ENCODE measurements at places on chromosomes 2 and 18.

DNA sequence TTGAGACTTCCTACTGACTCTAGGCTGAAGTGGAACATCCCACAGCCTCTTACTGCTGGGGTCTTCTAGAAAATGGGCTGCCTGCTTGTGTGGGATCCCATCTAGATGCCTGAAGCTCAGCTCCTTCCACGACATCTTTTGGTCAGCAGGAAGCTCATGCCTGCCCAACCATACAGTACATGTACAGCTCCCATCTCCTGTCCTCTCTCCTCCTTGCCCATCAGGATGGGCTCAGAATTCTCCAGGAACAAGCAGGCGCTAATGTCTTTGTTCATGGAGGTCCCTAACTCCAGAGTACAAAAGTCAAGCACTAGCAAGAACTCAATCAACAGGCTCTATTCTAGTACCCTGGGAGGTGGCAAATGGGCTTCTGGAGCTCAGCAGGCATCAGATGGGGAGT is 31.7 kb upstream of the GPR17 start:
- DNase-seq: no peak

DNA sequence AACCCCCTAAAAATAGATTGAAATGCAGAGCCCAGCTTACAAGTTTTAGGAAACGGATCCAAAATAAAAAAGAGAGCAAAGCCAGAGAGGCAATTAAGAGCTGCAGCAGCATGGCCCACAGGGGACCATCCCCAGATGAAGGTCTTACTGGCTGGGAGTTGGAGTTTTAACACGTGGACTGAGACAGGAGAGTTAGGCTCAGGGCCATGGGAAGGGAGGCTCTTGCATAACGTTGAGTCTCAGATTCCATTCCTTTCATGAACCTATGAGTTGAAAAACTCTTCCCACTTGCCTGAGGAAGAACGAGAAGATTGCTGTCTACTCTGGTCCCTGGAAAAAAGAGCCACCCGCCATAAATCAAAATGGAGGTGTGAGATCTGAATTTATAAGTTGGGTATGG is 101.8 kb upstream of the NDUFV2 start:
- DNase-seq: no peak

- no peak for DNase-seq
Observed at GRCh38 chr18:59655676-59656075, 41.5 kb downstream of the CCBE1 start.

GRCh38 chr2:36564377-36564930 is 33.5 kb downstream of the FEZ2 start:
- DNase-seq: no peak

GRCh38 chr2:185338104-185338503 is 400.5 kb upstream of the FSIP2 start:
- DNase-seq: no peak

DNA sequence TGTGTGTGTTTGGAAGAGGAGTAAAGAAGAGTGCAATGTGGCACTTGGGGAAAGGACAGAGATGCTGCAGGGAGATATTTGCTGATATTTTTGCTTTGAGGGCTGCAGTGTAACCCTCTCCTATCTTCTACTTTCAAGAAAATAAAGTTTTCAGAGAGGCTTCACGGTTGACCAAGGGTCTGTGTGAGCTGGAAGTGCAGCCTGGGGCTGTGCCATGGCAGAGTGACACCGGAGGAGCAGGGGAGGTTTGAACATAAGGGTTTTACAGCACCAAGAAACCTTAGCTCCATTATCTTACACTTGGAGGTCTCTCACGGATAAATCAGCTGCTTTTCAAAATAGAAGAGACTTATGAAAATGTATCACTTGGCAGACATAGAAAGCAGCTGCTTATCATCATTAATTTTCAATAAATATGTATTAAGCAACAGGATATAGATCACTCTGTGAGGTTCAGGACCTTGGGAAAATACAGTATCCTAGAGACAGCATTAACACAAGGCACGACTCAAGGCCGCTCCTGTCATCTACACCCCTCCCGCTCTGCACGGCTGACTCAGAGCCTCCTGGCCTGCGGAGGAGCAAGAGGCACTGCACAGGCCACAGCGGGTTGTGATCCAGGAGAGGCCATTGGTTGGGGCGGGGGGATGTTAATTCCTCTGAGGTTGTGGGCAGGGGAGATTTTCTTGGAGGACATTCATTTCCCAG is 127.8 kb downstream of the COPS8 start:
- no peak for DNase-seq

DNA sequence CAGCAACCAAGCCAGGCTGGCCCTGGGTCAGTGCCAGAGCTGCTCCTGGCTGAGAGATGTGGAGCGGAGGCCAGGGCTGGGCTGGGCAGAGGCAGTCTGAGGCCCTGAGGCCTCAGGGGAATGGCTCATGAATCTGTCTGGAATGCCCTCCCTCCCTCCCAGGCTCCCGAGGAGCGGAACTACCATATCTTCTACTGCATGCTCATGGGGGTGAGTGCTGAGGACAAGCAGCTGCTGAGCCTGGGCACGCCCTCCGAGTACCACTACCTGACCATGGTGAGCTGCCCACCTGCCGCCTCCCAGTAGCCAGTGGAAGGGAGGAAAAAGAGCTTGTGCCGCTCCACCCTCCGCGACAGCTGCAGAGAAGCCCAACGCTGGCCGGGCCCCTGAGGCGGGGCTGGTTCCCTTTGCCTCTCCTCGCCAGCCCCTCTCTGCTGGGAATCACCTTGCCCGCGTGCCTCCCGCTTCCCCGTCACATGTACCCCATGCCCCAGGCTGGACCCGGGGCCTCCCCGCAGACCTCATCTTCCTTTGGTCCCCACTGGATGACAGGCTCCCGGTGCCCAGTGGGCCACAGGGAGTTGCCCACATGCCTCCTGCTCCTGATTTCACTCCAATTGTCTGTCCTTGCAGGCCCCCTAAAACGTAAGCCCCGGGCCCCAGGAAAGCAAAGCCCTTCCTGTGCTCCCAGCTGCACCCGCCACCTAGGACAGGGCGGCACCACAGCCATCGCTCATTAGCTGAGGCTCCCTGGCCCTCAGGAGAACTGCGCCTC is 41.1 kb downstream of the MYO7B start:
- DNase-seq: no peak

DNA sequence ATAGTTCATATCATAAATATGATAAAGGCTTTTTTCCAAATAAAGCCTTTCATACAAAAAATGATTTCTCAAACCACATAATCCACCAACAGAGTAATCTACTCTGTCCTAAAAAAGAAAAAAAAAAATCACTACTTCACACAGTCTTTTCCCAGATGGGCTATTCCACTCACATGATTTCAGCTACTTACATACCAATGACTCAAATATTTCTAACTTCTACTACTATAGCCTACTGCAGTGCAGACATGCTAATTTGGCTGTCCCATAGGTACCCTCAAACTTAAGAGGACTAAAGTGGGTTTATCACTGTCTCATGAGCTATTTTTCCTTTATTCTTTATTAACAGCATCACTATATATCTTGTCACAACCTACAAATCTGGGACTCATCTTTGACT is 57.4 kb downstream of the SLC66A3 start:
- DNase-seq: no peak

- no peak for DNase-seq
Observed at GRCh38 chr2:30359644-30360167, 87.3 kb upstream of the LCLAT1 start.

GRCh38 chr2:73281244-73281643 is 3.0 kb downstream of the FBXO41 start:
- no peak for DNase-seq

GRCh38 chr2:151337643-151338042 is 19.7 kb upstream of the TNFAIP6 start:
- DNase-seq: no peak

DNA sequence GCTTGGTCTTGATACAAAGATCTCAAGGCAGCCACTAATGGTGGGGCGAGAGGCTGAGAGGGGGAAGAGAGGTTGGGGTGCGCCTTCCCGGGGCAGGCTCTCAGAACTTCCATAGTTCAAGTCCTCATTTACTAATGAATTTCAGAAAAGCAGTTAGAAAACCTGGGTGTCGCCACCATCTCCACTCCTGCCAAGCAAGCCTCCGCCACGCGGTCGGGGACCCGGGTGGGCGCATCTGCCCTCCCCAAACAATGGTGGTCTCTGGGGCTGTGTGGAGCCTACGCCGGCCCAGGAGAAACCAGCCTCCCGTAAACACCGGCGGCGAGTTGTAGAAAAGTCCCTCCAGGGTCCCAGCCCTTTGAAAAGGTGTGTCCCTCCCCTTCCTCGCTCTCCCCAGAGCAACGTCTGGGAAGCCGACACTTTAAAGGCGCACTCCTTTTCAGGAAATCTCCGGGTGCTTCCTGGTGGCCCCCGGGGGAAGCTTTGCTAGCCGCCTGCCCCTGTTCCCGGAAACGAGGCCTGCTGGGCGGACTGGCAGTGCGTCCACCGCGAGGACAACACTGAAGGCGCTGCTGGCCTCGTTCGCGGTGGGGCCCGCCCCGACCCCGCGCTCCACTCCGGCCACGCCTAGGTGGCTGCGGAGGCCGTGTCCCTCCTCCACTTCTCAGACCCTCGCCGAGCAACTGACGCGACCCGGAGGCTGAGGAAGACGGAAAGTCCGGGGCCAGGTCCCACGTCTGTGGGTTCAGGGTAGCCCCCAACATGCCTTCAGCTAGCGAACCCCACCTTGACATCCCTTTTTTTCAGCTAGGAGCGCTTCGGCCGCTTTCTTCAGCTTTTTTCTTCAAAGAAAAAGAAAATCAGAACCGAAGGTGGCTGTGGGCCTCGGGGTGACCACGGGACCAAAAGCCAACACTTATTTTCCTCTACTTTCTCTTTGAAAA is 16.8 kb downstream of the EVX2 start:
- no peak for DNase-seq

GRCh38 chr2:102582845-102583244 is 36.5 kb upstream of the SLC9A2 start:
- DNase-seq: no peak

DNA sequence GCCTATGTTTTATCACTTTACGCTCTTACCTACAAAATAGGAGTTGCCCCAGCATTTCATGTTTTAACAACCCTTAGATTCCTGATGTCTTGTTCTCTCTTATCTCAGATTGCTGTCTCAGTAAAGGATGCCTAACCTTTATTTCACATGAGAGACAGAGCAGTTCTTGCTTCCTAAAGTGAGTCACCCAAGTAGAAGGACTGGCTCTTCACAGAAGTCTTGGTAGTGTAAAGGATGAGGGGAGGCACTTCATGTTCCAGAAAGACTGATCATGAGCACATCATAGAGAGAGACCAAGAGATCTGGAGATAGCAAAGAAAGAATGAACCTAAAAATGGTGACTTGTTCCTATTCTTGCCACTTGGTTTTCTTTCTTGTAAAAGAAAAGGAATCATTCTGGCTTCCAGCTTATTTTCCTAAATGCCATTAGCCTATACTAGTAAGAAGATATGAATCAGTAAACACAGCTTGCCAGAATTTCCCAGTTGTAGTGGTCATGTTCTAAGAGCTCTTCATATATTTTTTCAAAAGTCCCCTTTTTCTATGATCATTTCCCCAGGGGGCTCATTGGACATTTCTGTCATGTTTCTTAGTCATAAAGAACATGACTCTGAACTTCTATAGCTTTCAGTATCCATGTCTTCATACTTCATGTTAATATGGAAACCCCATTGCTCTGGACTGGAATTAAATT is 54.9 kb downstream of the MAPRE2 start:
- DNase-seq: no peak

- DNase-seq: no peak
Observed at GRCh38 chr18:43380104-43380672, 102.9 kb upstream of the SYT4 start.

- DNase-seq: no peak
Observed at GRCh38 chr2:219278655-219279150, 463 bp upstream of the DNAJB2 start.

DNA sequence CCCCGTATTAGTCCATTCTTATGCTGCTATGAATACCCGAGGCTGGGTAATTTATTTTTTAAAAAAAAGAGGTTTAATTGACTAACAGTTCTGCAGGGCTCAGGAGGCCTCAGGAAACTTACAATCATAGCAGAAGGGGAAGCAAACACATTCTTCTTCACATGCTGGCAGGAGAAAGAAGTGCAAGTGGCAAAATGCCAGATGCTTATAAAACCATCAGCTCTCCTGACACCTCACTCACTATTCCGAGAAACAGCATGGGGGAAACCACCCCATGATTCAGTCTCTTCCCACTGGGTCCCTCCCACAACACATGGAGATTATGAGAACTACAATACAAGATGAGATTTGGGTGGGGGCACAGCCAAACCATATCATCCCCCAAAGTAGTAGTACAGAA is 2148.5 kb upstream of the PIK3C3 start:
- DNase-seq: no peak

- no peak for DNase-seq
Observed at GRCh38 chr2:68548396-68548795, 81.0 kb downstream of the APLF start.

DNA sequence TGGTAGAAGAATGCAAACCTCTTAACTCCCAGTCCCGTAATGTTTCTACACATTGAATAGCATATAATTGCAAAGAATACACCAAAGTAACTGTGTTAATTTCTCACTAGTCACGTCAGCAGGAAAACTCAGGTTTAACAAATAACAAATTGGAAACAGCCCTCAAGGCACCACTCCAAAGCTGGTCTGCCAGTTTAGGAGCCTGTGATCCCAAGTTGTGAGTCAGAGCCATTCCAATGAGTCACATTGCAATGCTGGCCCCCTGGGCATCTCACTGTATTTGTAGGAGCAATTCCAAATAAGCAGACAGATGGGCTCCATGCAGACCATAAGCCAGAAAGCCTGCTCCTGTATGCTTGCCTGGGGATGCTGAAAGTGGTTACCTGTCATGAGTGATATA is 143.2 kb upstream of the SETBP1 start:
- no peak for DNase-seq

GRCh38 chr2:13335862-13336535 is 619.3 kb downstream of the TRIB2 start:
- no peak for DNase-seq

- no peak for DNase-seq
Observed at GRCh38 chr18:36724169-36724568, 104.6 kb downstream of the TPGS2 start.

DNA sequence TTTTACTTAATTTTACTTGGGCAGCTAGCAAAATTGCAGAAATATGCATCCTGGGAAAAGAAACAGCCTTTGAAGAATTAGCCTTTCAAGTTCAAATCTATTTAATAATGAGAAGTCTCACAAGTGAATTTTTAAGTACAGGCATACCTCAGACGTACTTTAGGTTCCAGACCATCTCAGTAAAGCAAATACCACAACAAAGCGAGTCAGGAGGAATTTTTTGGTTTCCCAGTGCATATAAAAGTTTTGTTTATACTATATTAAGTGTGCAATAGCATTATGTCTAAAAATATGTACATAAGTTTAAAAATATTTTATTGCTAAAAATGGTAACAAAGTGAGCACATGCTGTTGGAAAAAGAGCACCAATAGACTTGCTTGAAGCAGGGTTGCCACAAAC is 50.8 kb upstream of the TWSG1 start:
- DNase-seq: no peak

GRCh38 chr2:189999661-190000060 is 62.9 kb downstream of the MSTN start:
- DNase-seq: no peak
